HEK293T (cell line): ENCODE measurements at places on chromosomes 16 and 17.

DNA sequence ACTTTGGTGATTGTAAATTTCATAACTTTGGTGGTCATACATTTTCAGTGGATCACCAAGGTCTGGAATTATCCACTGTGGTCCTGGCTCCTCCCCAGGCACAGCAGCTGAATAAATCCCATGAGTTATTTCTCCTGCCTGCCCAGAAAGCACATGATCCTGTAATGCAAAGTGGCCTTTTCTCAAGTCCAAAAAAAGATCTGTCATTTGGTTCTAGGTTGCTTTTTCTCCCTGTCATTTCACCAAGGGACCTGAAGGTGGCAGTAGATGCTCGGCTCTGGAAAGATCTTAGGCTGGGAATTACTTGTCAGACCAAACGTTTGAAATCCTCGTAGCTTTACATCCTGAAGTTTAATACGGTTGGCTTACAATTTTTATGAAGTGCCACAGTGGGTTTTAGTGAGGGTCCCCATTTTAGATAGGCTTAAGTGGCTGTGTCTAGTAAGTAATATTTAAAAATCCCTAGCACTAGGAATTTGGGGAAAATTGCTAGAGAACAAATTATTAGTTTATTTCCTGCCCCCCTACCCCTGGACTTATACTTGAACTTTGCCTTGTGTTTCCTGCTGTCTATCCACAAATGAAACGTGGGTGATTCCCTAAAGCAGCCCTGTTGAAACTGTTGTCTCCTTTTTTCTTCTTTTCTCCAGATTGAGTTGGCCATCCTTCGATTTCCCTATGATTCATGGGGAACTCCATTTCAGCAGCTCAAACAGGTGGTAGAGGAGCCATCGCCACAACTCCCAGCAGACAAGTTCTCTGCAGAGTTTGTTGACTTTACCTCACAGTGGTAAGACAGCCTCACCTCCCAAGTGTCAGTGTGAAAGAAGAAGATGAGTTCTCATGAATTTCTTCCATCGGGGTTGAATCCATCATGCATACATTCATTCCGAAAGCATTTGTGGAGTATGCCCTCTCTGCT, 111.7 kb downstream of the MAP2K6 start:
- peak; percentile 69 for DNase-seq

DNA sequence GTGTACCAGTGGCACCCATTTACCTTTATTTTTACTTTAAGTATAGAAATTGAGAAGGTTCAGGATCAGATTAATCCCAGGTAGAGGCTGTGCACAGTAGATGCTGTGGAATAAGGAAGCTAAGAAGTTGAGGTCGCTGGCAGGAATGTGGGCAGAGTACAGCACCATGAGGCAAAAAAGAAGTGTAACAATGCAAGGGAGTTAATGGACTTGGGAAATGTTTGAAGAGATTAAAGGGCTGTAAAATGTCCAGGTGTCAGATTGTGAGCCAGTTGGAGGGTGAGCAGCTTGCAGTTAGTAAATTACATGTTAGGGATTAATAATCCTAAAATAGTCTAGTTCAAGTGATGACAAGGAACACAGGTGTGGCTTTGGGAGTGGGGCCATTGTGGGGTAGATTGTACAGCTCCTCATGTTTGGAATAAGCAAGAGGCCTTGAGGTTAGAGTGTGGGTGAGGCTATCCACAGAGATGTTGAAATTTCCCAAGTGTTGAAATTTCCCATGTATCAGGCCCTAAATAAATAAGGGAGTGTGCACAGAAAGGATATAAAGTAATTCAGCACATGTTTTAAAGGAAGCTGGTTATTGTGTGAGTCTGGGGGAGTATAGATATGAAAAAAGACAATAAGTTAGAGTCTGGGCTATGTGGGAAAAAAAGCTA, 21.5 kb downstream of the TAT start:
- DNase-seq: no peak

- no peak for DNase-seq
Observed at GRCh38 chr17:2271985-2272702, 31.4 kb downstream of the SMG6 start.

DNA sequence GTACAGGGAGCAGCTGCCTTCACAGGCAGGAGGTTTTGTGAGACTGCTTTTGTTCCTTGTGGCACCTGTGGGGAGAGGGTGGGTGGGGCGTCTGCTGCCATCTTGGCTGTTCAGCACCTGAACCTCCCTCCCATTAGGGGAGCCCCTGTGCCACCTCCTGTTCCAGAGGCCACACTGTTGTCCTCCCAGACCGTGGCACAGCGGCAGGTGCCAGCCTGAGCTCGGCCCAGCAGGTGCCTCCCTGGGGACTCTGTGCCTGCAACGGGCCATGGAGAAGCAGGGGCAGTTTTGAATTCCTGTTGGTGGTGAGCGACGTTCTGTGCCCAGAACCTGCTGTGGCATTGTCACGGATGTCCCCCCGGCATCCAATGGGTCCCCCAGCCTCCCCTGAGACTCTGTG, 9.9 kb downstream of the LGALS3BP start:
- DNase-seq: no peak

DNA sequence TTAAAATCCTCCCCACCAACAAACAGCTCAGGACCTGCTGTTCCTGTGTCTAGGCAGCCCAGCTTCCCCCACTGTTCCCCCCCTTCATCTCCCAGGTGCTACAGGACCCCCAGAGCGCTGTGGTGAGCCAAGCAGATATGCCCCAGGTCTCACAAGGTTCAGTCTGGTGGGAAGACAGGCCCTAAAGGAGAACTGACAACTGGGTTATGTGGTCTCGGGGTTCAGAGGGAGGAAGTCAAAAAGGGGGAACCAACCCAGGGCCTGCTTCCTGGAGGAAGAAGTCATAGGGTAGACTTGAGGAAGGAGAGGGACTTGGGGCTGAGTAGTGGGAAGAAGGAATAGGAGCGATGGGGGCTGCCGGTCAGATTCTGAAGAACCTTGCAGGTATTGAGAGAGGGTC, 2.6 kb downstream of the RIPOR1 start:
- no peak for DNase-seq
